Stimulated activated CD8-positive, alpha-beta memory T cell treated with anti-CD3 and anti-CD28 coated beads, Interleukin-15, amount 100 ng/mL, for 4 hours (primary cell): ENCODE measurements at places on chromosomes 4 and X.
A peak's percentile ranks its signal among the peaks of the same experiment; 100 is the strongest.

DNA sequence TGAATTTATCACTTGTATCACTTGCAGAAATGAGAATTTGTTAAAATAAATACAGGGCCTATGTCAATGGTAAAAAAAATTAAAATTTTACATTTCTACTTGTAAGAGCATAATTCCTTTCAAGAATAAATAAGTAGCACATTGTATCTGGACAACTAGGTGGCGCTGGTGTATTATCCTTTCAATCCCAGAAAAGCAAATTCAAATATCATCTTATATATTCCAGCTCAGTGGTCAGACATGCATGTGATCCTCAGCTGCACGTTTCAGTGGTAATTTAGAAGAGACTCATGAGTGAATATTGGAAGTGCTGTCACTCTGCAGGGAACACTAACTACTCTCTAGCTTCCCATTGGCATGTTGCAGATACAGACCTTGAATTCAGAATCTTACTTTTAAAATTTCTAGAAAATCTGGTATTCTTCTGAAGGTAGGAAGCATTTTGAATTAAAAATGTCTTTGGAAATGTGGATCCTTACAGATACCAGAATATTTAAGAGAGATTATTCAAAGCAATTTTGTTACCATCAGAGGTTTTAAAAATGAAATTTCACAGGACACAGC is 1414.7 kb upstream of the TENM3 start:
- DNase-seq, result no peak

GRCh38 chr4:155164718-155165117 is 43.7 kb upstream of the NPY2R start:
- DNase-seq, result no peak

DNA sequence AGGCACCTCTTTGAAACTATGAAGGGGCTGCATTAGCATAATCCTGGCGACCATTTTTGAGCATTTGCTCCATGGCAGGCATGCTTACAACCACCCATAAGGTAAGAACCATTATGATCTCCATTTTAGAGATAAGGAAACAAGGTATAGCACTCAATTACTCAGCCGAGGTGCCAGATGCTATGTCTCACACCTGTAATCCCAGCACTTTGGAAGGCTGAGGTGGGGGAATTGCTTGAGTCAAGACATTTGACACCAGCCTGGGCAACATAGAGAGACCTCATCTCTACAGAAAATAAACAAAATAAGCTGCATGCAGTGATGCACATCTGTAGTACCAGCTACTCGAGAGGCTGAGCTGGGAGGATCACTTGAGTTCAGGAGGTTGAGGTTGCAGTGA is 43.6 kb downstream of the TIGD4 start:
- DNase-seq, result no peak

GRCh38 chr4:185774845-185775680 is 36.9 kb downstream of the SORBS2 start:
- no peak for DNase-seq

- no peak for DNase-seq
These were observed 44.3 kb upstream of the CLCN4 start for GRCh38 chrX:10112510-10112909.

- DNase-seq, result no peak
These were observed 240.7 kb downstream of the IQCM start for GRCh38 chr4:149574971-149575370.

- DNase-seq, result no peak
These were observed 37.3 kb downstream of the NUDT11 start for GRCh38 chrX:51459125-51459524.

GRCh38 chr4:113316879-113317278 is 267.4 kb downstream of the ANK2 start:
- DNase-seq, result no peak

DNA sequence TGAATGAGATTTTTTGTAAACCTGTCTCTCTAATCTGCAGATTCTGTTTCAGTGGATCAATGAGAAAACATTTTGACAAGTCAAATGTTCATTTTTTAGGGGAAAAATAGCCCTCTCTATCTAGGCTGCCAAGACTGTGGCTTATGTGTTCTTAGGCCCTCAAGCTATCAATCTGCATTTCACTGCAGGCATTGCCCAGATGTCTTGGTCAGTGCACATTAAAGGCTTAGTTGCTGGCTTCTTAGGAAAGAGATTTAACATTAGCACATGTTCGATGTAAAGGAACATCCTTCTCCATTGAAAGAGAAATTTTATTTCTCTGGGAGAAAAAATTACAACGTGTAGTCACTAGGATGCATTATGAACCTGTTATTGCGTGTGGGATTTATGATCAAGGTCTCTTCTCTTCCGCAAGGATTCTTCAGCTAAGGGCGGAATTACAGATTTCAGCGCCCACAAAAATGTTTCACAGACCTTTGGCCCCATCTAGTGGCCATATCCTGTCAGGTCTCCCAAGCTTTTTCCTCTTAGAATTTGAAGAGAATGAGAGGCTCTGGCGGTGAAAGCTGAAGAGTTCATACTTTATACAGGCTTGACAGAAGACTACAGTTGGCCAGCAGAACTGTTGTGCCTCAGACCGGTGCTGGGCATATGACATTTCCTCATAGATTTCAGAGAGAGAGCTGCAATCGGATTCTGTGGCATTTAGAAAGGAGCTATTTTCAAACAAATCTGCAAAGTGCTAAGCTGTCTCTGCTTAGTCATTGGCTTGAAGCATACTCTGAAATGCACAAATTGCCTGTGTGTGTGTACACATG is 144.6 kb upstream of the NOCT start:
- DNase-seq, result no peak

GRCh38 chr4:17134100-17134499 is 235.7 kb upstream of the LDB2 start:
- no peak for DNase-seq

GRCh38 chr4:29948451-29948850 is 771.7 kb upstream of the PCDH7 start:
- no peak for DNase-seq

- no peak for DNase-seq
These were observed 9.6 kb downstream of the CA5B start for GRCh38 chrX:15747626-15748173.

DNA sequence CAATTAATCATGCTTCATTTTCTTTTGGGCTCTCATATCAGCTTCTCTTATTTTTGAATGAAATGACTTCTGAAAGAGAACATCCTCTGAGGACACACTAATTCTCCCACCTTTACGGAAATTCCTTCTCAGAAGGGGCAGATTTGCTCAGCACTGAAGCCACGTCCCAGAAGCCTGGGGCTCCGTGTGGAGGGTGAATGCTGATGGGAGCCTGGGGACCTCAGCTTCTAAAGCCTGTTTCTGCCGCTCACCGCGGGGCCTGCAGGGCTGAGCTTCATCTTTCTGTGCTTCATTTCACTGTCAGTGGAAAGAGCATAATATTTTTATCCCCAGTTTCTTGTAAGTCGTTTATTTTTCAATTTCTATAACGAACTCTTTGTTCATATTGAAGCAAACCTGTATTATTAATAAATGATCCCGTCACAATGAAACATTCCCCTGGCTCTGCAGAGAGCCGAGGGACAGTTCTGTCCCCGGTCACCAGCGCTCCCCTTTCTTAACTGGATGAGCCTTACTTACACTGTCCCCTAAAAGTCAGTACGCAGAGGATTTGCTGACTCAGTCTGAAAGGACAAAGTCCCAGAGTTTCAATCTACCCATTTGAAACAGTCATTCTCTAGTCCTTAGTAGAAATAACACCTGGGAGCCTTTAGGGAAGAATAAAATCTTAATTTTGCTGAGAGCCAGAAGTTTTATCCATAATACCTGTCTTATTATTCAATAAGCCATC is 364.6 kb upstream of the FAT1 start:
- no peak for DNase-seq

- no peak for DNase-seq
These were observed 195.4 kb downstream of the AFAP1 start for GRCh38 chr4:7744142-7744804.

DNA sequence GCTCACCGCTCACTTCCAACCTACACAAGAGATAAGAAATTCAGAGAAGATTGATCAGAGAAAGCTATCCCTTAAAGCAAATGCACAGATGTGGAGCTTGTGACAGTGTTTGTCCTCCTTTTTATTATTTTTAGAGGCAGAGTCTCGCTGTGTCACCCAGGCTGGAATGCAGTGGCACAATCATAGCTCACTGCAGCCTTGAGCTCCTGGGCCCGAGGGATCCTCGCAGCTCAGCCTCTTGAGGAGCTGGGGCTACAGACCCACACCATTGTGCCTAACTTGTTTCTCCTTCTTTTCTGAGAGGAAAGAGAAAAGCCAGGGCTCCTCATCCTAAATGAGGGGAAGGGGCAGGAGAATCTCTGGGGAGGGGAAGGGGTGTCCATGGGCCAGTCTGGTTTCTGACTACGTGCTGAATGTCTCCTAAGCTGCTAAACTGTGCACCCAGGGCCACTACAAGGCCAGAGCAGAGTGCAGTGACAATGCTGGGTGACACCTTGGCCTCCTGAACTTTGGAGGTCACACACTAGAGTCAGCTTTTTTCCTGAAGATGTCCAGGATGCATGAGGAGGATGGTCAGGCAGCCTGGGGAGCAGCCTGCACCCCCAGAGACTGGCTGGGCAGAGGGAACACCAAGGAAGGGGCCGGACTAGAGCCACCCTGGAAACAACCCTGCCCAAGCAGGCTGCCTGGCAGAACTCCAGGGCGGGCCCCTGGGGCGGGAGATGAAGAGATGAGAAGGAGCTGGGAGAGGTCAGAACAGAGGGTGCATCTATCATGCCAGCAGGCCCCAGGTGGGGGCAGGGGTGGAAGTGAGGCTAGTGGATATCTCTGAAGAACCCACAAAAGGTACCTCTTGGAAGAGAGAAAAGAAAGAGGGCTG is 55.5 kb upstream of the PROM1 start:
- DNase-seq, result no peak

GRCh38 chr4:146175541-146176453 is at the start of gene LSM6:
Gene LSM6, plus strand, starts transcription at chr4:146175718. Its CDS starts 7,204 bp downstream, at chr4:146182922.
- DNase-seq, result peak; percentile 65

GRCh38 chr4:138647433-138647832 is 368.1 kb upstream of the NOCT start:
- no peak for DNase-seq

DNA sequence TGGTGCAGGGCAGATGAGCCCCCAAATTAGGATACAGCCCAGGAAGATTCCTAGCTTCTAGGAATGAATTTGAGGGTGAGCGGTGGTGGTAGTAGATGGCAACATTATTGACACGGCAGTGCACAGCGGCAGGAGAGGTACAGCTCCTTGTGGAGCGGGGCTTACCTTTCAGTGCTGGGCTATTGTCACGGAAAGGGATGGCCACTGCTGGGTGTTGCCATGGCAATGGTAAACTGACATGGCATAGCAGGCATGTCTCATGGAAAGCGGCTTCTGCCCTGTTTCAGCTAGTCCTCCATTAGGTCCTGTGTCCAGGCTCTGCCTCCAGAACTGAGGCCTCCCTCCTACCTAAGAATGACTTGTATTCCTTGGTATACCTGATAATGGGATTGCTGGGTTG is 81.8 kb upstream of the WDR1 start:
- no peak for DNase-seq

DNA sequence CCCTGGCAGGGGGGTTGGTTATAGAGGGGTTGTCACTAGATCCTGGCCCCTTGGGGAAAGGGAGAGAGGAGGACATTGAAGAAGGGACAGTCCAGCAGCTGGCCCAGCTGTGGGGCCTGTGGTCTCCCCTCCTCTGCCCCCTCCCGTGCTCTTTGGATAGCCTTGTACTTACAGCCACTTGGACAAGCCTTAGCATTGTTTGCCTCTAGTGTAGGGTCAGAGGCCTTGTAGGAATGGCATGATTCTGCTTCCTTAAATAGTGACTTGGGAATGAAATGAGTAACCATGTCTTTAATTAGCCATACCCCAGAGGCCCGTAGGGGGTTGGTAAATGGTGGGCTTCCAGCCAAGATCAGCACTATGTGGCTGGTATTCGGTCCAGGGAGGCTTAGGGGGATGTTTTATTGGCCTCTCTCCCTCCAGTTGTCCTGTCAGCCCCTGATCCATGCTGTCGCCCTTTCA is 230.6 kb downstream of the PTTG2 start:
- no peak for DNase-seq

DNA sequence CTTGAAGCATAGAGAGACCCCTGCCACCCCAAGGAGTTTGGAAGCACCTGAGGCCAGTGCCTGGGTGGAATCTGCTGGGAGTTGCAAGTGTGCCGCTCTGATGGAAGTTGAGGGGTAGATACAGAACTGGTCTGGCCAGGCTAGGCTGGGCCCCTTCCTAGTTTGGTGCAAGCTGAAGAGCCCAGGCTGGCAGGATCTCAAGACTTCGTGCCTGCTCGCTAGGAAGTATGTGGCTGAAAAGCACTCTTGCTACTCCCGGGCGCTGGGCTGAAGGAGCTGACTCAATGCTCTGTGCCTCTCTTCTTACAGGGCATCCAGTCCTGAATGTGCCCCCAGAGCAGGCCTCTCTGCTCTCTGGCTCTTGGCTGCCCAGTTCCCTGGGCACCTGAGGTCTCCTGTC is 51.7 kb upstream of the PJA1 start:
- no peak for DNase-seq

DNA sequence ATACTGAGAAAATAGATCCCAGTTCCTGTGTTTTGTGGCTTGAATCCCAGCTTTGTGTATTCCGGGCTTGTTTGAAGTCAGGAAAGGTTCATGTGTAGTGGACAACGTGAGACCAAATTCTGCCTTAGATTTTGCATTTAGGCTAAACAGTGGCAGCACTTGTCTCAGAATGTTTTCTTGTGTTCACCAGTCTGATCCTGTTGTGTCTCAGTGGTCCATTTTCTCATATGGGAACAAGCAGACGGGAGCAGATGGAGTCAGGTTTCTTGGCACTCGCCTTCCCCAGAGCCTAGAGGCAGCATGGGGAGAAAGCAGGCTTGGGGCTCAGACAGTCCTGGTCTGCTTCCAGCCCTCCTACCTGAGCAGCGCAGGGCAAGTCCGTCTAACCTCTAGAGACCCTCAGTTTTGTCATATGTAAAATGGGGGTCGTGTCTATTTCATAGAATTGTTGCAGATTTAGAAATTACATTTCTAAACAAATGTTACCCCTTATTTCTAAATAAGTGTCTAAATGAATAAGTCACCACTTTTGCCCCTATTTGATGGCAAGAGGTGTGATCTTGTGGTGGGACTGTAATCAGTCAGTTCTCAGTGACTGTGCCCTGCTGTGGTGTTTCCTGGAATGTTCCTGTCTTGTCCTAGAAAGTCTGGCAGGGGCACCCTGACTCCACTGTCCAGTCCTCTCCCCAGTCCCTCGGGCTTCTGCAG is 28.3 kb upstream of the MSANTD1 start:
- no peak for DNase-seq

DNA sequence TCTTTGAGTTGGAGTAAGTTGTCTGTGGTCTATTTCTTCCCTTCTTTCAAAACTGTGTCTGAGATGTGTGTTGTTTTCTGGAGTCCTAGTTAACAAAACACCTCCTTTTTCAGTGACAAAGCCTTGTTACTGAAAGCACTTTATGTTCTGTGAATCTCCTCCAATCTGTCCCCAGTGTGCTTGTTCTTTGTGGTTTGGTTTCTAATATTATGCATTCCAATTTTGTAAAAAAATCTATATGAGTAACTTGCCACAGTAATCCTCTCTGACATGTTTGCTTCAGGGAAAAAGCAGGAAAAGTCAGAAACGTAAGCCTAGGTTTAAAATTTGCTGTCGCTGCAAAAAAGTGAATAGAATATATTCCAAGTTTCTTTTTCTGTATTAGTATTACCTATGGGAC is 12.4 kb downstream of the PRRG1 start:
- no peak for DNase-seq
